ENCODE measurements at places on chromosomes 1 and 21. TPM values are rescaled to one million over a fixed set of nuclear protein-coding genes. Genes with fewer than 3 reads are reported as not detected.

DNA sequence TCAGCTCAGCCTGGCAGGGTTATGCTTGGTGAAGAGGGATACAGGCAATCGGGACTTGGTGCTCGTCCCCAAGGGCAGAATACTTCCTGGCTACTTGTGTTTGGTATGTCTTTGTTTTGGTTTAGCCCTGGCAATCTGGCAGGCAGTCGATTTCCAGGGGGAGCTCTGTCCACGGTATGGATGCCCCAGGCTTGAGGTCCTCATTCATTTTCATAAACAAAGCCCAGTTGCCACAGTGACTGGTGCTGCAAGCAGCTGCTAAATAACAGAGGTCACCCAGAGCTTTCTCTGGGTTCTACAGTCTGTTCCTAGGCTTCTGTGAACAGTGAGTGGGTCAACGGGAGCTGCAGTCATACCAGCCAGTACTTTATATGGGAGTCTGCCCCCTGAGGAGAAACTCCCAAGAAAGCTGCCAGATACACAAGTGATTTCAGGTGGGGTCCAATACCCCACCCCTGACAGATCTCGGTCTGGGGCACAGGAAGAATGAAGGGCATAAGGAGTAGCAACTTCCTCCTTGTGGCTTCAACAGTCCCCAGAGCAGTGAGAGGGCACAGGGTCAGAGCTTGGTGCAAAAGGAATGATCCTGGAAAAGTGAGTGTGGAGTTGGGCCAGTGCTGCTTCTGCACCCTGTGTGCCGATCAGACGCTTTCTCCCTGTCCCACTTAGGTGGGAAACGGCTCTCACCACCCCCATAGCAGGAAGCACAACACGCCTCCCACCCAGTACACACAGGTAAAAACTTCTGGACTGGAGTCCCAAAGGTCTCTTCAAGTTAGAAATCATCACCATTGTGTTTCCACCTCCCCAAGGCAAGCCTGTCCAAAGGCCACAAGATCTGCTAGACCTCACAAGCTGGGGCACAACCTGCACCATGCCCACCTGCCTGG is 55.5 kb downstream of the TGFBR3 start:
- DNase-seq = no peak
- no peak overlapping the region for H3K27ac ChIP-seq
- peaks cover 5% of the 10 kb centered on the region for H3K27me3 ChIP-seq
- H3K4me3 ChIP-seq = no peak overlapping the region
- H3K36me3 ChIP-seq = no peaks in the 10 kb centered on the region

Gene ARHGAP29
- not detected for total RNA-seq

GRCh38 chr1:230728710-230729392 is 14.9 kb upstream of the AGT start:
- DNase-seq = no peak
- no peak overlapping the region for H3K4me3 ChIP-seq
- no peaks in the 10 kb centered on the region for H3K4me1 ChIP-seq
- no peak overlapping the region for H3K27ac ChIP-seq
- no peaks in the 10 kb centered on the region for H3K36me3 ChIP-seq
- peaks cover 8% of the 10 kb centered on the region for H3K27me3 ChIP-seq

DNA sequence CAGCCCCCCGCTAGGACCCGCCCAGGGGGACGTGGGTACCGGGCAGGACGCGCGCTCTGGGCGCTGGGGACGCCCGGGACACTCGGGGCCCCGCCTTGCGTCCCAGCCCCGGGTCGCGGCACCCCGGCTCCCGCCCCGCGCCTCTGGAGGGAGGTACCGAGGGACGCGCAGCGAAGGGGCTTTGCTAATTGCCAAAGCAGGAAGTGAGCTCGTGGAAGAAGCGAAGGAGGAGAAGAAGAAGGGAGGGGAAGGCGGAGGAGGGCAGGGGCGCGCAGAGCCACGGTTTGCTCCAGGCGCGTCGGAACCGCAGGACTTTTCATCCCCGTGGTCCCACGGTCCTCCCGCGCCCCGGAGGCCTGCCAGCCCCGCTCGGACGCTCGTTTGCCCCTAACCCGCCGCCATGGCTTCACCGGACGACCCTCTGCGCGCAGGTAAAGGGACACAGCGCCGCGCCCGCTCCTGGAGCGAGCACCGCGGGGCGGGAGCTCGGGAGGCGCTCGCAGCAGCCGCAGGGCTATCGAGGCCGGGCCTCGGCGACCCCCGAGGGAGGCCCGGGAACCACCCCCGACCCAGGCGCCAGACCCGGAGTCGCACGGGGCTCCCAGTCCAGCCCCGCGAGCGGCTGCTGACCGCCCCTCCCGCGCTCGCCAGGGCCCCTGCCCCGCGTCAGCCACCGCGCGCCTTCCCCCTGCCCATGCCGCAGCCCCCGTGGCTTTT is 1.3 kb downstream of the EDARADD start:
- DNase-seq = peak; percentile 48
- peaks cover 23% of the 10 kb centered on the region for H3K4me1 ChIP-seq
- no peaks in the 10 kb centered on the region for H3K36me3 ChIP-seq
- peaks cover 43% of the 10 kb centered on the region for H3K27me3 ChIP-seq
- H3K27ac ChIP-seq = no peak overlapping the region
- H3K4me3 ChIP-seq = peak overlapping the region; percentile 81

- H3K27me3 ChIP-seq = peaks cover 5% of the 10 kb centered on the region
- DNase-seq = no peak
- no peak overlapping the region for H3K4me3 ChIP-seq
- no peaks in the 10 kb centered on the region for H3K36me3 ChIP-seq
- no peak overlapping the region for H3K27ac ChIP-seq
These were observed 256.4 kb downstream of the FOXD2 start for GRCh38 chr1:47694011-47694890.

GRCh38 chr1:59107516-59107915 is 189.4 kb upstream of the FGGY start:
- no peaks in the 10 kb centered on the region for H3K36me3 ChIP-seq
- no peak overlapping the region for H3K4me3 ChIP-seq
- no peak for DNase-seq
- H3K4me1 ChIP-seq = no peaks in the 10 kb centered on the region

Gene ADAMTSL4
- total RNA-seq = not detected

Gene OR2T33
- not detected for total RNA-seq

Gene TRIM58
- 0.21 TPM for total RNA-seq

Gene OR2T11
- total RNA-seq = not detected

DNA sequence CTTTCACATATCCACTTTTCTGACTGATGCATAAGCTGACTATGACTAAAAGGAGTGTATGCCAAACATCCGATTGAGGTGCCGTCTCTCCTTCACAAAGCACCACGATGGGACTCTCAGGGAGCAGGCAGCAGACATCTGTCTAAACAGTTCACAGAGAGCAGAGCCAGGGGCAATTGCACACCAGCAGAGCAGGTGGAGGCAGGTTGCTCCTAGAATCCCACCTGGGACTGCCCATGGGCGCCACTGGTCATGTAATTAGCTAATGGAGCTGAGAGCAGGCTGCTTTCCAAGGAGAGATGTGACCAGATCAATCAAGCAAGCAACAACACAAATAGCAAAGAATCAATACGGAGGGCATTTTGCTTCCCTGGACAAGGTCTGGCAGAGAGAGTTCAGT is 30.5 kb upstream of the COA6 start:
- no peaks in the 10 kb centered on the region for H3K4me1 ChIP-seq
- no peak for DNase-seq
- peaks cover 7% of the 10 kb centered on the region for H3K27me3 ChIP-seq
- H3K4me3 ChIP-seq = no peak overlapping the region

Measured in activated CD8-positive, alpha-beta T cell treated with anti-CD3 and anti-CD28 coated beads, Interleukin-2, amount 10 ng/mL, durations not matched to agents 7 days and 5 days (primary cell).